ENCODE measurements at places on chromosomes 7 and 10.
A peak's percentile ranks its signal among the peaks of the same experiment; 100 is the strongest.

GRCh38 chr7:124462249-124462648 is 303.3 kb downstream of the GPR37 start:
- DNase-seq, result no peak

DNA sequence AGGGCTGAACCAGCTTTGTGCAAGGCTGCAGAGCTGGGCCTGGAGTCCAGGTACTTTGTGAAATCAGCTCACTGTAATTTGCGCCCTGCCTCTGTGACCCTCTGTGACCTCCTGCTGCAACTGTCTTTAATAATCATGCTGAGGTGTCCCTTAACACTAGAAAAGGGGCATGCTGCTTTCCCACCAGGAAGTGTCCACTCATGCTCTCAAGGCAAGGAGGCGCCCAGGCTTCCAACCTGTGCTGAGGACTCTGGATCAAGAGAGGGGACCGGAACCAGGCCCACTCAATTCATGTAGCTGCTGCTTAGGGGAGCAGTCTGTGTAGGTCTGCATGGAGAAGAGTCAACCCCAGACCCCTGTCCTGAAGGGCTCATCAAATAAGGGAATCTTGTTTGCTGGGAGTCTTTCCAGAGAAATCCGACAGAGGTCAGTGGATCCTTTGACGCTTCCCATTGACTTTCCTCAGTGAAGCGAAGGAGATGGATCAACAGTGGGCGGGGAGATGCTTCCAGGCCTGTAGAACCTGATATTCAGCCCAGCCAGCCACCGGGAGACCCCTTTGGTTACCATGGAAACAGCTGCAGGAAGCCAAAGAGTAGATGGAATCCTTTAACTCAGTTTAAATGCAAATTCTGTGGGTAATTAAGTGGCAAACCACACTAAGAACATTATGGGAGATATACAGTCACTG is 945.9 kb downstream of the GRID1 start:
- DNase-seq, result no peak

GRCh38 chr10:51879238-51879637 is 179.8 kb upstream of the CSTF2T start:
- DNase-seq, result no peak

- peak; percentile 59 for DNase-seq
These were observed 252.6 kb downstream of the DOCK4 start for GRCh38 chr7:111953611-111954010.

DNA sequence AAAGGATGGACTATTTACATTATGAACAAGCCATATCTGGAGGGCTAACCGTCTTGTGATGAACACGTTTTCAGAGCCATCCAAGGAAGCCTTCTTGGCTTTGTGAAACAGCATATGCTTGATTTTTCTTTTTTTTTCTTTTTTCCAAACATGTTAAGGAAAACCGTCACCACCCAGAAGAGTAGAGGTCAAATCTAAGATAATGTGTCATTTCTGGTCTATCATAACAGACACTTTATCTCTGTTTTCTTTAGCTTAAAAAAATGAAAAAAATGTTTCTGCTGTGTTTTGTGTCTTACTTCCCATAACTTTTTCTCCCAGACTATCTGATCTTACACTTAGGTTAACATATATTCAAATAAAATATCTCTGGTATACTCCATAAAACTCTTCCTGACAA is 76.1 kb upstream of the DGKB start:
- no peak for DNase-seq

- no peak for DNase-seq
These were observed 96.4 kb downstream of the PRKG1 start for GRCh38 chr10:51170518-51171245.
